ENCODE measurements at places on chromosomes 1 and 21. TPM values are rescaled to one million over a fixed set of nuclear protein-coding genes. Genes with fewer than 3 reads are reported as not detected.

DNA sequence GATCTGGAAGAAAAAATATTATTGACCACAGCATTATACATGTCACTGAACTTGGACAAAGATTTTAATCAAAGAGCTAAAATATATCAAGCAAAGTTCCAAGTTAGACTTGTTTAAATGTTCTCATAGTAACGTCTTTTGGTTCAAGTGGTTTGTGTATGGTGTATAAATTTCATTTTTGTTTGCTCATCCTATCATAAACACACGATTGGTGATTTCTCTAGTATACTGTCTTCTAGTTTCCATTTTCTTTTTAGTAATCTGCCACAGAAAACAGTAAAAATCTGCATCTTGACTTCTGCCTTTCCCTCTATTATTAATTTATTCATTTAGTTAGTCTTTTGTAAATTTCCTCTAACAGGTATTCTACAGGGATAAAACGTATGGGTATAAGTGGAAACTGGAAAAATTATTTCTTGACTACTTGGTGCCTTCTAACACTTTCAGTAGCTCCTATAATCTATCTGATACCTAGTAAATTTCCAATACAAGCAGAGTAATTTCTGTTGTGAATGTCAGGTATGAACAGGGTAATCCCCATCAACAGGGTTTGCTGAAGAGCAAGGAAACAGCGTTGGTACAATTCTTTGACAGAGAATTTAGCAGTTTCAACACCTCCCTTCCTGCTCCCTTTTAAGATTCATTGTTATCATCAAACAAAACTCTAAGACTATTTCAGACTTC, 268.0 kb downstream of the PTPRC start:
- DNase-seq, result no peak

DNA sequence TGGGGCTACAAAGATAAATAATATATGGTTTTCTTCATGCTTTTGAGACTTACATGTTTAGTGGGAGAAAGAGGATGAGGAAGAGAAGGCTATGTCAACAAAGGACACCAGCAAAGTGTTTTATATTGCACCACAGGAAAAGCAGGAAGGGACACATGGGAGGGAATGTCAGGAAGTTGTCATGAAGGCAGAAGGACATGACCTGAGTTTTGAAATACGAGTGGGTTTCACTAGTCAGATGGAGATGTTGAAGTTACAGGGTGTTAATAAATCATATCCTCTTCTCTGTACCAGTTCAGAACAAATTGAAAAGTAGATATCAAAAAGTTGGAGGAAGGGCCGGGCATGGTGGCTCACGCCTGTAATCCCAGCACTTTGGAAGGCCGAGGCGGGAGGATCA, 18.2 kb upstream of the AGO1 start:
- DNase-seq, result no peak

- DNase-seq, result no peak
Measured at GRCh38 chr1:30270461-30270860, 452.9 kb downstream of the MATN1 start.

SPATA21 gene
- not detected for total RNA-seq

S100A7 gene
- total RNA-seq, result not detected

DNA sequence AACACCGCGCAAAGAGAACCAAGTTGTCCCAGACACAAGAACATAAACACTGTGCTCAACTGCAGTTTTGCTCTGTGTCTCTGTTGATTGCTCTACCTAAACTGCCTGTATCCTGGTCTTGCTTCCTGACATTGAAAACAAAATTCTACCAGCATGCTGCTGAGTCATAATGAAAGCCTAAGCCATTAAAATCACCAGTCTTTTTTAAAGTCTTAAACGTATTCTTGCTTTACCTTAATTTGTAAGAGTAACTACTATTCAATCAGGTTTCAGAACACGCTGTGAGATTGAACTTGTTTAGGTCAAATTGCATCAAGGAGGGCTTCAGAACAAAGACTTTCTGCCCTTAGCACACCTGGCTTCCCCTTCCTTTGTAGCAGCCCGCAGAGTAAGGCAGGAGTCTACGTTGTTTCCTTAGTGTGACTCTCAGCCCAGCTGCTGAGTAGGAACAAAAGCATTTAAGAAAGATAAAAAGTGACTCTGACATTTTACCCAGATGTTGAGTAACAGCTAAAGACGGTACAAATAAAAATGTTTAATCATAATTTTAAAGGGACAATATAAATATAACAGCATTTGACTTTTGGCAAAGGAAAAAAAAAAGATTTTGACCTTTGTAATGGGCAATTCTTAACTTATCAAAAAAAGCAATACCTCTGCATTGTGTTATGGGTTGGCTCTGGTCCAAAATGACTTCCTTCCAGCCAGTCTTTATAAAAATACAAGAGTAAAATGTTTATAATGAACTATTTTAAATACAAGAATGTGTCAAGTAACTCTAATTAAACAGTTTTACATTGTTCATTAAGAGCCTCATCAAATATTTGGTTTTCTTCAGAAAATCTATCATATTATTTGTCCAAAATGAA, 186.9 kb upstream of the ADGRL4 start:
- DNase-seq, result peak; percentile 67

DNA sequence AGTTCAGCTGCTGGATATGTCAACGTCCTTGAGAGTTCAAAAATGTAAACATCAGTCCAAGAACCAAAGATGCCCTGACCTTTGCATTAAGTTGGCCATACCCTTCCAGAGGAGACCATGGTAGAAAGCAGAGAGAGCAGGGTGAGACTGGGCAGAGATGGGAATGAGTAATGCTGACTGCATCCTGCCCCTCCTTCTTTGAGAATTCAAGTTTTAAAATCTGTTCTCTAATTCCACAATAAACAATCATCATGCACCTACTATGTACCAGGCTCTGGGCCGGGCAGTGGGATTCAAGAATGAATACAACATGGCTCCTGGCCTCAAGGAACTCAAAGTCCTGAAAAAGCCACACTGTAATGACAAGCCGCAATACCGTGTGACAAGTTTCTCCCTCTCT, 3.9 kb upstream of the HAO2 start:
- DNase-seq, result no peak

SUSD4 gene
- total RNA-seq, result not detected

DNA sequence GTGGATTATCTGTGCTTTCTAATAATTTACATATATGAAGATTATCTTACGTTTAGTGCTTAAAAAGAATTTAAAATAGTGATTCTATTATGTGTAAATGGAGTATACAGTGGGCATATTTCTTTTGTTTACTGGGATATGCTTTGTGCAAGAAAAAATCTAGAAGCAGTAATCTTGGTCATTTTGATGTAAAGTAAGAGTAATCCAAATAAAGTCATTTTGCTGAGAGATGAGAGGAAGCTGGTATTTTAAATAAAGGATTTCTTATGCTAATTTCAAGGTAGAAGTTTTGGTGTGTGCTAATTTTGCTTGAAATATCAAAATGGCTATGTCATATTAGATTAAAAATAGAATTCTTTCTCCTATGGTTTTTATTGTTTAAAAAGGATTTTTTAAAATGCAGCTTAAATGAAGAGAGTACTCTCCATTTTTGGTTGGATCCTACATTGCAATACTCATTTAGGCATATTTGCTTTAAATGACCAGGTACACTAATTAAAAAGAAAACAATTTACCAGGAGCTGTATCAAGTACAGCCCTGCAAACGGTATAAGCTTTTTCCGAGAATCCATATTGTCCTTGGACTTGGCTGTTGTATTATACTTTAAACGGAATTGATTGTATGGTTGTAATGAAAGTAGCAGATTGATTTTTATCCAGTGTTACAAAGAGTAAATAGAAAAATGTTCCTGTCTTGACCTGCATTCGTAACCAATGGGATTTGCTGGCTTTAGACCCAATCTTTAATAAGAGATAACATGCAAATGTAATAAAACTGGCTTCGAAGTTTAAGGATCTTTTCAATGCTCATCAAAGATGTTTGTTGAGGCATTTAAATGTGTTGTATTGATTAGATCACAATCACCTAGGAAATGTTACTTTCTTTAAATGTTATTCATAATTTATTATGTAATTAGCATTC, 574.7 kb downstream of the USP25 start:
- DNase-seq, result peak; percentile 29

ZBTB7B gene
- total RNA-seq, result 23.5 TPM

F13B gene
- under 0.01 TPM for total RNA-seq

DNA sequence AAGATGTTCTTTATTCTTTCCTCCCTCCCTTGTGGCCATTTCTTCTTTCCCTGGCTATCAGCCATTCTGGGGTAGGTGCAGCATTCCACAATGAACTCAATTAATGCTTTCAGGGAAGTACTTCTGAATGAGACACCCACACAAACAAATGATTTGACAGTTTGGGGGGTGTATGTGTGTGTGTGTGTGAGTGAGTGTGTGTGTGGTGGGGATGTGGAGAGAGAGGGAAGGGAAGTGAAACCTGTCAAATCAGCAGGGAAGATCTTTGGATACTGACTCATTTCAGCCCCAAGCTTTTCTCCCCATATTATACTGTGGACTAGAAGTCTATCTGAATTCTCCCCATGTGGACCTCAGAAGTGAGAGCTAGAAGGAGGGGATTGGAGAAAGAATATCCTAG, 154.9 kb upstream of the CD34 start:
- DNase-seq, result no peak

GRCh38 chr1:35886577-35887431, 3.8 kb downstream of the AGO1 start:
- peak; percentile 69 for DNase-seq

DNA sequence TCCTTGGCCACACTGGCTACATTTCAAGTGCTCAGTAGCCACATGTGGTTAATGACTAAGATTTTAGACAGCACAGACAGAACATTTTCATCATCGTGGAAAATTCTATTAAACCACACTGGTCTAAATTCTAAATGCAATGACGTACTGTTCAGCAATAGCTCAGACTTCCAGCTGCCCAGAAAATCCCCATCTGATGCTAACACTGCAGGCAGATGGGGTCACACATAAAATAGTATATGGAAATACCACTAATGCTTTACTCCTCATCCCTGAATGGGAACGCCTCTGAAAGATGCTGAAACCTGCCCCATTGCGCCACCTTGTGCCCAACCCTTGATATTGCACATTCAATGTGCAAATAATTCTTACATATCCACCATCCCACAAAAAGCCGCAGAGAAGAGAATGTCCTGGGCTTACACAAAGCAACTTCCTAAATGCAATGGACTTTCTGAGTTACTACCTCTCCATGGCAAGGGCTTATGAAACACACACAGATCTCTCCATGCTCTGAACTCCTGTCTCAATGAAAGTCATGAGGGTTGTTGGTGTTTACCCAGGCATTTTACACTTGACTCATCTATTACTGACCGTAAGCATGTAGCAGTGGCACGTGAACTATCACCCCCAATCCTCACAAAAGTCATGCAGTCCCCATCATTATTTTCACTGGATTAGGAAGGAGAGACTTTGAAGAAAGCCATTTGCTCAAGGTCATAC, 20.3 kb upstream of the SLC5A9 start:
- peak; percentile 78 for DNase-seq

PTPN22 gene
- 1.1 TPM for total RNA-seq

DNA sequence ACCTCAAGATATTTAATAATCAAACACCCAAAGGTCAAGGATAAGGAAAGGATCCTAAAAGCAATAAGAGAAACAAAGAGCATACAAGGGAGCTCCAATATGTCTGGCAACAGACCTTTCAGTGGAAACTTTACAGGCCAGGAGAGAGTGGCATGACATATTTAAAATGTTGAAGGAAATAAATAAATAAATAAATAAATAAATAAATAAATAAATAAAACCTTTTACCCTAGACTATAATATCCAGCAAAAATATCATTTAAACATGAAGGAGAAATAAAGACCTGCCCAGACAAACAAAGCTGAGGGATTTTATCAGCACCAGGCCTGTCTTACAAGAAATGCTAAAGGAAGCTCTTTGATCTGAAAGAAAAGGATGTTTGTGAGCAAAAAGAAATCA, 367.8 kb upstream of the PBX1 start:
- DNase-seq, result no peak

- no peak for DNase-seq
Measured at GRCh38 chr1:73042403-73042802, 760.1 kb upstream of the NEGR1 start.

NOTCH2 gene
- 305 TPM for total RNA-seq

DNA sequence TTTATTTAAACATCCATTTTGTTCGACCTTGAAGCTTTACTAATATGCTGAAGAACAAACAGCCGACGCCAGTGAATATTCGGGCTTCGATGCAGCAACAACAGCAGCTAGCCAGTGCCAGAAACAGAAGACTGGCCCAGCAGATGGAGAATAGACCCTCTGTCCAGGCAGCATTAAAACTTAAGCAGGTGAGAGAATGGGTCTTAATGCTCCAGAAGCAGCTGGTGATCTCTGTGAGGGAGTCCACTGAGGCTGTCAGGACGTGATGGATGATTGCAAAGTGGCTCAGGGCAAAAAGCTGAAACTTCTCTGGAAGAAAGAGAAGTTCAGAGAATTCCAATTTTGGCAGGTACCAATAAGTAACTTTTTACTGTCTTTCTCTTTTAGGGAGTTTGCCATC, 4.4 kb downstream of the CHTOP start:
- DNase-seq, result no peak

DNA sequence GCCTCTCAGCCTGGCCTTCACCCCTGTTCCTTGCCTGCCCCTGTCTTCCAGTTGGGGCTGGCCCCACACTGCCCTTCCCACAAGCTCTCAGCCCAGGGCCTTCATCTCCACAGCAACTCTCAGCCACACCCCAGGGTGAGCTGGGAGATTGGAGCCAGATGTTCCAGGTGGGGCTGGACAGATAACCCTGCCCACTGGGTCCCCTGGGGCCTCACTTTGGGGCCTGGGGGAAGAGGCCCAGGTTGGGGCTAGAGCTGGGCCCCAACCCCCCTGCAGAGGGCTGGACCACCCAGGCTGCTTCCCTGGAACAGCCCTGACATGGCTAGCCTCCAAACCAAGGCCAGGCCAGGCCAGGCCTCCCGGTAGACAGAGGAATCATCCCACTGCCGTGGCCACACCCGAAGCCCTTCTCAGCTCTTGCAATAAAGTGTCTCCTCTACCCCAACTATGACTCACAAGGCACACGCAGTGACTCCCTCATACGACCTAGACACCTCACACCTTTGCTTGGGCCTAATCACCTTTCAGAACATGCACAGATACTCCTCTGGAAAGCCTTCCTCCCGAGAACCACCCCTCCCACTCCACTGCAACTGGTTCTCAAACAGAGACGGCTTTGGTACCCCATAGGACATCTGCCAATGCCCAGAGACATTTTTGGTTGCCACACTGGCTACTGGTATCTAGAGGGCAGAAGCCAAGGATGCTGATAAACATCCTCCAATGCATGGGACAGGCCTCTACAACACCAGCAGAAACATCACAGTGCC, 22.2 kb downstream of the SLC2A1 start:
- DNase-seq, result peak; percentile 87

GRCh38 chr1:24776821-24777220, 31.6 kb downstream of the CLIC4 start:
- peak; percentile 26 for DNase-seq

TMEM54 gene
- 16.5 TPM for total RNA-seq

GRCh38 chr1:115539061-115539460, 102.7 kb upstream of the VANGL1 start:
- no peak for DNase-seq

PTCH2 gene
- total RNA-seq, result 0.36 TPM

ELF3 gene
- under 0.01 TPM for total RNA-seq

GRCh38 chr21:36395353-36396111, 10.3 kb downstream of the CHAF1B start:
- DNase-seq, result no peak

- no peak for DNase-seq
Measured at GRCh38 chr1:12130466-12131130, 36.2 kb upstream of the TNFRSF1B start.
